ENCODE measurements at places on chromosomes 11 and 22.

GRCh38 chr22:50606946-50607658 lies 6.5 kb downstream of the MAPK8IP2 start:
- DNase-seq: no peak

GRCh38 chr22:42273855-42274451 lies 3.5 kb upstream of the TCF20 start:
- DNase-seq: no peak

- no peak for DNase-seq
Observed at GRCh38 chr11:72720047-72720446, 32.2 kb downstream of the ARAP1 start.

DNA sequence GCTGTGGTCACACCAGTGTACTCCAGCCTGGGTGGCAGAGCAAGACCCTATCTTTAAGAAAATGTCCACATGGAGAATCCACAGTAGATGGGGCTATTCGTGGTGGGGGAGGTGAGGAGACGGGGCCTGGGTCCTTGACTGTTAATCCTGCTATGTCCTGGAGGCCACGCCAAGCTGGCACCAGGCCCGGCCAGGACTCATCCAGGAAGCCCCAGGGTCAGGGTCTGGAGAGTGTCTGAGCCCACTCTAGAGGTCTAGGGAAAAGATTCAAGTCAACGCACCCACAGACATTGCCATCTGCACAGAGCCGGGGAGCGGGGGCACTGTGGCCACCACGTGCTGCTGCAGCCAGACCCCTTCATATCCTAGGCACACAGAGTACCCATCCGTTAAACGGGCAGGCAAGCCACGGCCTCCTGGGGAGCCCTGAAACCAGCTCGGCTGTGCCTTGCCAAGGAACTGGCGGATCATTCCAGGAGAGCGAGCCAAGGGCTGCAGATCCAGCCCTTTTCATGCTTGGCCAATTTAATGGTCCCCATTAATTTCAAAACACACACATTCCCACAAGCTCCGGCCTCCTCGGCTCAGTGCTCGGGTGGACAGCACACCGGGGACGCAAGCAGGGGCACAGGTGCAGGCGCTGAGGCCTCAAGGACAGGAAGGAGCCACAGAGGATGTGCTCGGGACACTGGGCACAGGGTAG lies 24.7 kb downstream of the MACROD1 start:
- DNase-seq: no peak

- DNase-seq: peak; percentile 64
Observed at GRCh38 chr22:22110548-22111266, 128.1 kb upstream of the TOP3B start.

- no peak for DNase-seq
Observed at GRCh38 chr11:96484361-96484760, 94.5 kb downstream of the JRKL start.

GRCh38 chr11:104891135-104891534 lies 7.1 kb downstream of the CASP12 start:
- DNase-seq: no peak

- DNase-seq: no peak
Observed at GRCh38 chr11:62794201-62794775, 2.5 kb upstream of the TMEM223 start.

DNA sequence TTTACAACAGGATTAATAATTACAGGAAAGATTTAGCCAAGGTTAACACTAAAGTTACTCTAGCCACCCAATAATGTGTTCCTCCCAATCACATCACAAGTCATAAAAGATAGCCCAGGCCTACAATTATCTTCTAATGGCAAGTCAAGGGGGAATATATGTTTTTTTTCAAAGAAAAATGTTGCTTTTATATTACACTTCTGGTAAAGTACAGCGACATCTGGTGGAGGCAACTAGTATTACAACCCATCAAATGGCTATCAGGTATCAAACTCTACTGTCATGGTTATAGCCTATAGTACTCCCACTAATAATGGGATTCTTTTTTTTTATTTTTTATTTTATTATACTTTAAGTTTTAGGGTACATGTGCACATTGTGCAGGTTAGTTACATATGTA lies 71.8 kb downstream of the XRRA1 start:
- no peak for DNase-seq

DNA sequence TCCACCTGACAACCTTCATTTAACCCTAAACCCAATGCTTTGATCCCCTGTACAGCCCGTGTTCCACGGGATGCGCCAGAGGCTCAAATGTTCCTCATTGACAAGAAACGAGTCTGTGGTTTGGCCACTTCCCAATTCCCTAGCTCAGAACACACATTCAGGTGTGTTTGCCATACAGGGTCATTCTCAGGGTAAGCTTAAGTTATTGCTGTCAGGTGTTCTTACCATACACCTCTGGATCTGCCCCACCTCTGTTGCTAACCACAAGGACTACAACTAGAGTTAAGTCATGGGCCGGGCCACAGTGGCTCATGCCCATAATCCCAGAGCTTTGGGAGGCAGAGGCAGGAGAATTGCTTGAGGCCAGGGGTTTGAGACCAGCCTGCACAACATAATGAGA lies 45.6 kb upstream of the POLD3 start:
- no peak for DNase-seq

DNA sequence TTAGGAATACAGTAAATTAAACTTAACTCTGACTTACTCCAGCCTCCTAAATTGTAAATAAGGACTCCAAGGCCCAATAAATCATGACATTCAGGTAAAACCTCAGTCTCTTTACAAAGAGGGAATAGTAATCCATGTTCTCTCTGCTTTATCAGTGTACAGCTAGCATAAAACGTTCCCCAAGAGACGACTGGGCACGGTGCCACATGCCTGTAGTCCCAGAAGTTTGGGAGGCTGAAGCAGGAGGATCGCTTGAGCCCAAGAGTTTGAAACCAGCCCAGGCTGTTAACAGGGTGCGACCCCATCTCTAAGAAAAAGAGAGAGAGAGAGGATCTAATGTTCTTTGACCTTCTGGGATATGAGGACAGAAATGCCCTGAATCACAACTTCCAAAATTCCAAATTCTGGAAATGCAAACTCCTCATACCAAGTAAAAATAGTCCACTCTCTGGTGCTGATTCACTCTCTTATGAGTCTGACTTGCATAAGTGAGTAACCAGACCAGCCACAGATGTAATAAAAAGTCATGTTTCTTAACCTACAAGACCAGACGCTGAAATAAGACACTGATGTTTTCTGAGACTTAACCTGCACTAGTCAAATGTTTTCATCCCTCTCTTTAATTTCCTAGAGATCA lies 25.5 kb downstream of the NNMT start:
- no peak for DNase-seq

GRCh38 chr22:45179276-45180049 lies 15.7 kb downstream of the NUP50 start:
- no peak for DNase-seq

GRCh38 chr11:122207505-122207904 lies 91.5 kb upstream of the BLID start:
- no peak for DNase-seq

DNA sequence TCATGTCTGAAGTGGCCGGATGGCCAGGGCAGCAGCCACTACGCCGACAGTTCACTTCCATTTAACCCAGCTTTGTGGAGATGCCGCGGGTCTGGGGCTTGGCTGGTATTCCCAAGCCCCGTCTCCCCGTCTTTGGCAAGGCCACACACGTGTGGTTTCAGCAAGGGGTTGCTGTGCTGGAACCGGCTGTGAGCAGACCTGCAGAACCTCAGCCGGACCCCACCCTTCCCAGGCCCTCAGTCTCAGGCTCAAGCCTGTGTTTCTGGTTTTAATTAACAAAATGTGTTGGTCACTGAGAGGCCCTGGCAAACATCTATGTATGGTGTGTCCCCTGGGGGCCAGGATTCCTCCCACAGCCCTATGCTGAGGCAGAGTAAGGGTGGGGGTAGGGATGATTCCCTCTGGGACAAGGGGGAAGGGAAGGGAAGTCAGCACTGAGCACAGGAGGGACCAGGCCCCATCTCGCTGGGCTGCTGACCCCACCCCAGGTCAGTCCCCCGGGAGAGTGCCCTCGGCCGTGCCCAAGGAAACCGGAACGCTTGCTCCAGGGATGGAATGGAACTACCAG lies 9.3 kb downstream of the OSBPL5 start:
- peak; percentile 75 for DNase-seq

DNA sequence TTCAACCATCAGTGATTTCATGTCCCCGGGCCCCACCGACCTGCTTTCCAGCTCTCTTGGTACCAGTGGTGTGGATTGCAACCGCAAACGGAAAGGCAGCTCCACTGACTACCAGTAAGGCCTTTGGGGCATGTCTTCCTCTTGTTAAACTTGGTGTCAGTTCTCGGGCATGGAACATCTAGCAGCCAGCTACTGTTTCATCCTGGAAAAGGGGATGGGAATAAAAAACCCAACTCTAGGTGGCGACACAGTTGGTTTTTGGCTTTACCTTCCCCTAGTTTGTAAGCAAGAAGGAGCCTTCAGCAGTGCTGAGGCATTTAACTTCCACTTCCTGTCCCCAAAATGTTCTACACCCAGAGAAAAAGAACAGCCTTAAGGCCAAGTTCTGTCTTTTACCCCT lies 76.7 kb downstream of the BMAL1 start:
- DNase-seq: no peak

DNA sequence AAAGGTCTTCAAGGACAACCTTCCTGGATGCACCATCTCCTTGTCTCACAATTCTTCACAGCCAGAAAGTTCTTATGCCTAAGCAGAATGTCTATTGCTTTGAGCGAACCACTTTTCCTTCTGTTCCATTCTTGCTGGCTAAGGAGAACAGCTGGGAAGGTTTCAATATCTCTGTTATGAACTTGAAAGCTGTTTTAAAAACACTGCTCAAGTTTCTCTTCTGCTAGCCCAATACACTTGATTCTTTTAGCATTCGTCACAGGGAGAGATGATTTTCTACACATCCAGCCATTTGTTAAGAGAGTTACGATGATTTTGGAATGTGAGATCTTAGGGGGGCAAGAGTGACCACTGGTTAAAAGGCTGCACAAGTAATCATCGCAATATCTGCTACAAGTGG lies 249.3 kb downstream of the KIRREL3 start:
- no peak for DNase-seq

DNA sequence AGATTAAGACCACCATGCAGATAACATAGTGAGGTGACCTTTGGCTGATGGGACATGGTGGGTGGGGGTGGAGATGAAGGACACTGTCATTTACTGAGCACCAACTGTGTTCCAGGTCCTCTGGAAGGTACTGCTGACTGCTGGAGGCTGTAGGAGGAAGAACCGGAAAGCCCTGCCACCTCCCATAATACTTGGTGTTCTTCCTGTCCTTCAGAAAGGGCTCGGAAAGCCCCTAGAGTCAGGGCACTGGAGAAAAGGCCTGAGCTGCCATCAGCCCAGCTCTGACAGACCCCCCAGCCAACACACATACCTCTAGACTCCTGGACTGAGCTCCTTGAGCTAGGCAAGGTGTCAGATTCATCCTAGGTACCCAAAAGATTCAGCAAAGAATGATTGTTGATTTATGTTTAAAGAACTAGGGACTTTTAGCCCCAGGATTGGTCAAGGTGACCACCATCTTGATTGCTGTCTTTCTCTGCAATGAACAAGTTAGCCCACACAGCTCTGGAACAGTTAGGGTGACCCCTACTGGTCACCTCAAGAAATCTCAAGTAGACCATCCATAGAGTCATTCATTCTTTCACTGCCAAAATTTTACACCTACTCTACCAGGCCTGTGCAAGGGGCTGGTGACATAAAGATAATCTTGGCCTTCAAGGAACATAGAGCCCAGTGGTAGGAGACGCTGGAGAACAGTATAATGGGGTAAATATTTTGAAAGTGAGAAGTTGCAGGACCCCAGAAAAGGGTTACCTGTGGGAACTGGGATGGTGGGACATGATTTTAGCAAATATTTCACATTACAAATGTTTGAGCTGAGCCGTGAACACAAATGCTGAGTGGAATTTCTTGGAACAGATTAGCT lies 39.4 kb downstream of the IRAG1 start:
- DNase-seq: peak; percentile 19

DNA sequence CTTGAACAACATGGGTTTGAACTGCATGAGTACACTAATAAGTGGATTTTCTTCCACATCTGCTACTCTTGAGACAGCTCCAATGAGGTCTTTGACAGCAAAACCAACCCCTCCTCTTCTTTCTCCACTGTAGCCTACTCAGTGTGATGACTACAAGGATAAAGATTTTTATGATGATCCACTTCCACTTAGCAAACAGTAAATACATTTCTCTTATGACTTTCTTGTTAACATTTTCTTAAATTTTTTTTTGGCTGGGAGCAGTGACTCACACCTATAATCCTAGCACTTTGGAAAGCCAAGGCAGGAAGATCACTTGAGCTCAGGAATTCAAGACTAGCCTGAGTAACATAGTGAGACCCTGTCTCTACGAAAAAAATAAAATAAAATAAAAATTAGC lies 9.9 kb upstream of the EIF4G2 start:
- no peak for DNase-seq

GRCh38 chr11:46051102-46051501 lies 70.2 kb downstream of the PHF21A start:
- peak; percentile 11 for DNase-seq

DNA sequence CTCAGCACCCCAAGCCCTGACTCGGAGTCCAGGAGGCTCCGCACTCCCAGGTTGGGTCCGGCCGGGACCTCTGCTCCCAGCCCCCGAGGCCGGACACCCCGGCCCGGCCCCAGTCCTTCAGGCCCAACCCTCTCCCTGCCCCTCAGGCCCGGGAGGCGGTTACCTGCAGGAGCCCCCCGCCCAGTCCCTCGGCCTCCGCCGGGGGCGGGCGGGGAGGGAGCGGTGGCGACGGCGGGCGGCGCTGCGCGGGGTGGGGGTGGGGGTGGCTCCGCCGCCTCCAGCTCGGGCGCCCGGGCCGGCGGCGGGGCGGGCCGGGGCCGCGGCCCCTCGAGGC lies 310 bp downstream of the TCF20 start:
- no peak for DNase-seq

- DNase-seq: peak; percentile 90
Observed at GRCh38 chr11:109644152-109644551, 222.2 kb downstream of the C11orf87 start.

GRCh38 chr11:69423611-69424385 lies 57.7 kb upstream of the LINC01488 start:
- DNase-seq: no peak

- no peak for DNase-seq
Observed at GRCh38 chr22:45627489-45628233, 44.0 kb upstream of the ATXN10 start.

- no peak for DNase-seq
Observed at GRCh38 chr11:67611165-67611564, 4.4 kb downstream of the NDUFV1 start.

DNA sequence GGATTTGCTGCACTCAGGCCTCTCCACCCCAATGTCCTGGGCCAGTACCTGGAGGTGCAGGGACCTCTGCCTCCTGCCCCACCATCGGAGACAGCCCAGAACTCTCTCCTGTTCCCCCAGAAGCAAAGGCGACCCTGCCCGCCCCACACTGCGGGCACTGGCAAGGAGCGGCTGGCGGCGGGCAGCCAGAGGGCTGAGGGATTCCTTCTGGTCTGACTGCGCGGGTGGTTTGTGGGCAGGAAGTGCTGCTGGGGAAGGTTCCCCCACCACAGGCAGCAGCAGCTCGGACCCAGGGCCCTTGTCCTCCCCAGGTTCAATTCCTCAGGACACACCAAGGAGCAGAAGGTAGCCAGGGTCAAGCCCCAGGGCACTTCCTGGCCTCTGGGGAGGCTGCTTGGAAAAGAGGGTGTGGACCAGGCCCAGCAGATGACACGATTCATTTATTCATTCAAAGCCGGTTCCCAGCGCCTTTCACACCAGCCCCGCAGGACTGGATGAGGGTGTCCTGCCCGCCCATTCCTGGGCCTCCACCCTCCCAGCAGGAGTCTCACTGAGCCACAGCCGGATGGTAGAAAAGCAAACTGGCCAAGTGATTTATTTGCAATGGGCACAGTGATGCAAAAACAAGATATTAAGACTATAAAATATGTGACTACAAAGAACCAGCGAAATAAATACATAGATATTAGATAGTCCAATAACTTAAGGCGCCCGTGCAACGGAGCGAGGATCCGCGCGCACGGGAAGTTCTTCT lies 1.2 kb downstream of the PHLDA2 start:
- DNase-seq: no peak
